ENCODE measurements at places on chromosomes 5 and 9.

DNA sequence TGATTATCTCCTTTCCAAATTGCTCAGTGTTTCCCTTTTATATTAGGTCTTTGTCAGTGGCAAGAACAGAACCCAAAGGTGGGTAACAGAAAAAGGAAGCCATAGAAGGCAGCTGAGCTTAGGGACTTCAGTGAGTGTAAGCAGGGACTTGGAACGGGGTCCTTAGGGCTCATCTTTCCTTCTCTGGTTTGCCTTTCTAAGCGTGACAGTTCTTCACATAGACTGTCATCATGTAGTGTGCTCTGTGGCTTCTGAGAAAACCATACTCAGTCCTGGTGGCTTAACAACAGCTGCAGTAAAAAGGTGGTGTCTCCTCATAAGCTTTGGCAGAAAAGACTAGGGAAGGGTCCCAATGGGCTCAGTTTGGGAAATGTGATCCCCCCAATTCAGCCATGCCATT, 108.8 kb downstream of the SLC12A2 start:
- no peak for DNase-seq

DNA sequence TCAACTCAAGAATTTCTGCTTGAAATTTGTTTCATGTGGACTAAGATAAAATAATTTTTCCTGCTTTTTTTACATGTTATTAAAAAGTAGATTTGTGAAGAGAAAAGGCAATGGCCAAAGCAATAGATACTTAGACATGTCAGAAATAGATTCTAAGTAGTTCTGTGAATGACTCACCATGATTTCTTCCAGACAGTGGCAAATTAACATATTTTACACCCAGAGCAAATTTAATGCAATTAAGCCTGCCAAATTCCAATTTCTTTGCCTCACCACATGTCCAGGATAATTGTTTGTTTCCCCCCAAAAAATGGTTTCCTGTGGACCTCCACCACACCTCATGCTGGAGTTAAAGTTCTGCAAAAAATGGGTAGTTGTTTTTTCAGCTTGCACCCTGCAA, 651.4 kb downstream of the CETN3 start:
- DNase-seq = no peak

GRCh38 chr9:133579601-133580418, 29.4 kb downstream of the FAM163B start:
- DNase-seq = no peak

GRCh38 chr5:31232273-31232888, 38.9 kb downstream of the CDH6 start:
- no peak for DNase-seq

DNA sequence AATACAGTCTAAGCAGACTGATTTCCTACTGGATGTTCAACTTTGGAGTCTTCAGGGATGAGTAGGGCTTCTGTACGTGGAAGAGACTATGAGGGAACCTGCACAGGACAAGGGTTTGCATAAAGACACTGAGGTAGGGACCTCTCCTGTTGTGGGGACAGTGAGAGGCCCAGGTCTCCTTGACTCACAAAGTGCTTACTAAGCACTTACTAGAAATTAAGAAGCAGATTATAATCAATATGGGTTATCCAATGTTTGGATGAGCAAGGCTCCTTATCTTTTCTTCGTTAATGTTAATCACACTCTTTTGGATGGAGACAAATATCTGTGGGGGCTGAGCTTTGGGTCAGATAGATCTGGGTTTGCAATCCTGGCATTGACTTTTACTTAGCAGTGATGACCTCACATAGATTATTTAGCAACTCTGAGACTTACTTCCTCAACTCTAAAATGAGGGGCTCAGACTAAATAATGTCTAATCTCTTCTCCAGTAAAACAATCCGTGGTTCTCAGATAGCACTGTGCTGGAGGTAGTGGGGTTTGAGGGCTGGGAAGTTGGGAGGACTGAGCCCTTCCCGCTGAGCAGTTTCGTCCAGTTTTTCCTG, 45.9 kb downstream of the PDCD1LG2 start:
- no peak for DNase-seq

DNA sequence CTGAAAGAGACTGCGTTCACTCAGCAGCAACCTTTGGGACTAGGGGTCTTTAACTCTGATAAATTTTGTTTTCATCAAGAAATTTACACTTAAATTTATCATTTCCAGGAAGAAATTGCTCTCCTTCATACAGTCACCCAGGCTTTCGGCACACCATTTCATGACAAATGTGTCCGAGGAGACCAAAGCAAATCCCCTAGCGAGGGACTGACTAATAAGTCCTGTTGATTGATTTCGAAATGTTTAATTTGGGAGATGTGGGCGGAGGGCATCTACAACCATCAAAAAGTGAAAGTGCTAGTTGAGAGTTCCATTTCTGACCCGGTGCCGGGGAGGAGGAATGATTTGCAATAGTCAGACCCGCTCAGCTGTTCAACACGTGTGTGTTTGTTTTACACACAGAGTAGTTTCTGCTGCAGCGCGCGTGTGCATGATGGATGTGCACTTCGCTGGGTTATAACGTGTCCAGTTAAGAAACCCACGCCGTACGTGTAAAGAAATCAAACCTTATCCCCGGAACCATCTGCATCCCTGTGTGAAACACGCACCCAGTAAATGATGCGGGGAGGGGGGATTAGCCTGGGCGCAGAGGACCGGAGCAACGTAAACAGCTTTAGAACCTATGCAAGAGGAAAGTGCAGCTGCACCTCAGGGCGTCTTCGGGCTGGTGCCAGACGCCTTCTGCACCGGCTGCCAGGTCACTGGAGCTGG, 845 bp upstream of the NR4A3 start:
- DNase-seq = peak; percentile 45

GRCh38 chr5:161547738-161548486, 1.4 kb upstream of the GABRB2 start:
- DNase-seq = no peak

DNA sequence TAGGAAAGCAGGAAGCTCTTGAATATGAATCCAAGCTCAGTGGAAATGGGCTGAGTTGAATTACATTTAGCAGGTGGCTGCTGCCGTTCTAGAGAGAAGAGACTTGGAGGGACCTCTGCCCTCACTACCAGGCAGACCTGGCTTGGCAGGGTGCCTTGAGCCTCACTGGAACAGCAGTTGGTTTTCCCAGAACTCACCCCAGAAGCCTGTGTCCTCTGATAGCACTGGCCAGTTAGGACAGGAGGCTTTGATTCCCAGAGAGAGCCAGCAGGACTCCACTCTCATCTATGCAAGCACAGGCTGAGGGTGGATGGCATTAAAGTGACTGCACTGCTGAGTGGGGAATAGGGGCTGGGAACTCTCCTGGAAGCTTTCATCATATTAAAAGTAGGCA, 54.8 kb downstream of the PWWP2A start:
- DNase-seq = no peak

DNA sequence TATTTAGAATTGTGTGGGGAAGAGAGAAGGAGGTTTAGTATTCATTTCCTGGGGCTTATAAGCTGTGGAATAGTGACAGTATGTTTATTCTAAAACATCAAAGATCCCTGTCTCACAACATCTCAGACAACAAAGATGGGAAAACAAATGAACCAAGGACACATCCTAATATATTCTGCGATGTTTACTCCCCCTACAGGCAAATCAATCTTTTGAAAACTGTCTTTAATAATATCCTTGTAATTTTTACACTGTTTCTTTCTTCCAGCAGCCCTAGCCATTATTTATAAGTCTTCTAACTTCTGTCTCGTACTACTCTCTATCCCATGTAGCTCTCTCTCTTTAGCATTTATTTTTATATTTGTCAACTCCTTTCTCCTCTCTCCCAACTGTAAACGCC, 33.5 kb upstream of the TMEM252 start:
- no peak for DNase-seq

DNA sequence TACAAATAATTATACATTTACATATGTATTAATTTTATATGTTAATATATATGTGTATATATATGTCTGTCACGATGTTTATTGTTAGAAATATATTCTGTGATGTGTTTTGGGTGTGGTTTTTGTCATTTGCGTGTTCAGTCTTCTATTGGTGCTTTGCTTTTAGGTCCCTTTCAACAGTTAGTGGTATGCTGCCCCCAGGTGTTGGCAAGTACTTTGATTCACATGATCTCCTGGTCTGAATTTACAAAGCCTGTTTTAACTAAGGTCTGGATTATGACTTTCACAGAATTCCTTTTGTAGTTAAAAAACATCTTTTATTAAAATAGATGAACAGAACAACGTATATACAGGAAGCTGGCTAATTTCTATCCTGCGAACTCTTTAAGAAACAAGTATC, 271.5 kb downstream of the CCDC171 start:
- DNase-seq = no peak

DNA sequence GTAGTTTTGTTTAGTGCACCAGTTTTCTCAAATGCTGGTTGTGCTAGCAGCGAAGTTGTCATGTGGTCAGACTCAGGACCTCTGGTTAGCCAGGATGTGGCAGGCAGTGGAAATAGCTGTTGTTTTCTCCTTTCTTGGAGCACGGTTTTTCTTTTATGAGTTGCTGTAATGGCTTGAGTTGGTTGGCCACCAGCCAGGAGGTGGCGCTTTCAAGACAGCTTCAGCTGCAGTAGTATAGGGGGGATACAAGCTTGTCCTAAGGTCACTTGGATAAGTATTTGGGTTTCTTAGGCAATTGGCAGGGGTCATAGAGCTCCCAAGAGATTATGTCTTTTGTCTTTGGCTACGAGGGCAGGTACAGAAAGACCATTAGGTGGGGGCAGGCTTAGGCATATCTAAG, 274.2 kb upstream of the TARS1 start:
- no peak for DNase-seq

DNA sequence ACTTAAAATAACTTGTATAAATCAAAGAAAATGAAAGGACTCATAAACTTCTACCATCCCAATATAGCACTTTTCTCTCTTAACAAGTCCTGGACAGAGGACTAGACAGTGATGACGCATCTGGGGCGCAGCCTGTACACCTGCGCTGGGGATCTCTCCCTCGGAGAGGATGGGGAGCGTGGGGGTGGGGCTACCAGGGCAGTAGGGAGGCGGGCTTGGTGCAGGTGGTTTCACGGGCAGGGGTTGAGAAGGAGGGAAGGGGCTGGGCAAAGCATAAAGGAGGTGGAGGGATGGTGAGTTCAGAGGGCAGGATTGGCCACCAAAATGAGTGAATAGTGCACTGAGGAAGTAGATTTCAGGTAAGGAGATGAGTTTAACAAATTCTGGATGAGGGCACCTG, 41.1 kb downstream of the STC2 start:
- DNase-seq = no peak

DNA sequence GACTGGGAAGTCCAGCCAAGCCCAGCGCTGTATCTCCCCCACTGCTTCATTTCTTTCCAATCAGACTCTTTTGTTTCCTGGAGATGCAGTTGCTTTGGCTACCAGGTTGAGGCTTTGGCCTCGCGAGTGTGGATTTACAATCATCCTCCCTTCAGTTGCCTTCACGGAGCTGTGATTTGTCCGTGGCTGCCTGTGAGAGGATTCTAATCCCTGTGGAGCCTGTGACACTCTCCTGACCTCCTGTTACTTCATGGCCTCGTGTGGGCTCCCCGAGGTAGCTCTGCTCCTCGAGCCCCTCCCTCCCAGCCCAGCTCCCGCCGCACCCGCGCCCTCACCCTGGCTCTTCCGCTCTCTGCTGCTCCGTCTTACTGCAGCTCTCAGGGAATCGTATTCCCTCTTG, 107.2 kb upstream of the STC2 start:
- DNase-seq = no peak

DNA sequence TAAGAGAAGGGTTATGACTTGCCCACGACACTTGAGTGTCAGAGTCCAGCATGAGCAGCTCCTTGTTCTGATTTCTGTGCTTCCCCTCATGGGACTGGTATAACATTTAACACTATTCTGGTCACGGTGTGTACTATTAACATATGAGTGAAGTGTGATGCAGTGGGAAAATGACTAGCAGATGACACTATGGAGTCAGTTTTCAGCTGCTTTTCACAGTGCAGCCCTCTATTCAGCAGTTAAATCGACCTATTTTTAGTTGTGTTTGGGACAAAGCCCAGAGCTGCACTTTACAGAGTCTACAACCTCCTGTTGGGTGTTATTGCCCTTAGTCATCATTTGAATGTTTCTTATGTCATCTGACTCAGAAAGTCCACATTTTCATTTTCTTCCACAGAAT, 59.1 kb downstream of the CHSY3 start:
- DNase-seq = no peak

GRCh38 chr5:94932259-94932658, 313.8 kb downstream of the SLF1 start:
- no peak for DNase-seq

DNA sequence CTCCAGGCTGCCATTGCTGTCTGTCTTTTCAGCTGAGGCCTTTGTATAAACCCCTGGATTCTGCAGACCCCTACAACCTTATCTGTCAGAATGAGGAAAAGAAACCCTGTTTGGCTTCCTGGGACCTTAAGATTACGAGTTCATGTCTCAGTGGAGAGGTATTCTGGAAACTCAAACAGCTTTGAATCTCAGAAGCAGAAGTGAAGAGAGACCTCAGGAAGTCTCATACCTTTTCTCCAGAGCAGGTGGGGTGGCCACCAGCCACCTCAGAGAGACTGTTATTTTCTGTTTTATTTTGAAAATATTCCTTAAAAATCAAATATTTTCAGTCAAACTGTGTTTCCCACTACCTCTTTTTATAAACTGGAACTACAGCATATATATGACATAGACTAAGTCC, 457.5 kb downstream of the TMEM232 start:
- DNase-seq = no peak

GRCh38 chr5:52893105-52893504, 96.0 kb upstream of the ITGA2 start:
- no peak for DNase-seq

GRCh38 chr5:128749136-128749898, 211.3 kb upstream of the FBN2 start:
- DNase-seq = no peak

GRCh38 chr5:17316970-17317459, 99.6 kb downstream of the BASP1 start:
- DNase-seq = no peak

- no peak for DNase-seq
These were observed 26.8 kb upstream of the ADAMTSL1 start for GRCh38 chr9:18447131-18447530.

GRCh38 chr9:94802251-94802650, 75.8 kb downstream of the AOPEP start:
- no peak for DNase-seq
